HuH-7.5 (cell line): ENCODE measurements at places on chromosomes 5 and 9.

- DNase-seq = no peak
Measured at GRCh38 chr5:96851312-96852062, 24.8 kb upstream of the ERAP2 start.

GRCh38 chr5:109694451-109694891 lies 4.7 kb downstream of the MAN2A1 start:
- no peak for DNase-seq

GRCh38 chr5:129972465-129973141 lies 68.3 kb downstream of the CHSY3 start:
- DNase-seq = no peak

GRCh38 chr5:71475788-71476384 lies 20.4 kb downstream of the BDP1 start:
- peak; percentile 49 for DNase-seq

DNA sequence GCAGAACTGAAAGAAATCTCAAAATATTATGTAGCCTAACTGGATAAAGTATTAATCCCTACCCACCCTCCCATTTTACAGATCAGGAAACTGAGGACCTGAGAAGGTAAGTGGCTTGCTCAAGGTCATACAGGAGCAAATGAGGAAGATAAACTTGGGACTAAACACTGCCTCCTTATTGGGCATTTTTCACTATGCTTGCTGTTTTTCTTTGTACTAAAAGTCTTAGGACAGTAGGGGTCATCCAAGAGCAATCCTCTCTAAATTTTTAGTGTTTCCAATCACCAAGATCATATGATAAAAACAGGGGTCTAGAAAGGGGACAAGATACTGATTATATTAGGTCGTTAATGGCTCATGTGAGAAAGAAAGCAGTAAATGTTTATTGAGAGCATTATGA lies 80.8 kb downstream of the RORB start:
- DNase-seq = no peak

- no peak for DNase-seq
Measured at GRCh38 chr5:14218480-14218879, 75.3 kb downstream of the TRIO start.

DNA sequence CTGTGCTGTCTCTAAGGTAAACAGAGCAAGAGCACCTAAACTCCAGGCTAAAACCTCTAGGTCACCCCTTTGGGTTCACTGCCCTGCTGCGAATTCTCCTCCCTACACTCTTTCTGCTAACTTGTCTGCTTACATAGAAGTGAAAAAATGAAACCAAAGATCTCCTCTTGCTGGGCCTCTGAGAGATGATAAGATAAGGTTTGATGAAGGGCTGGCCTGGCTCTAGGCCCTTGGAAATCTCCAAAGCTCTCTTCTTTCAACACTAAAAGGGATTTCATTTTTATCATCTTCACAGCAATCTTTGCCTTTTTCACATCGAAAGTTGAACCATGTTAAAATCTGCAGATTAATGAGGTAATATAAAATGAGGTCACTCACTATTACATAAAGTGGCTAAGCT lies 450.8 kb upstream of the TLE4 start:
- no peak for DNase-seq

GRCh38 chr5:107458322-107458721 lies 212.4 kb downstream of the EFNA5 start:
- DNase-seq = no peak

- no peak for DNase-seq
Measured at GRCh38 chr9:128621730-128622455, 34.8 kb downstream of the DYNC2I2 start.

DNA sequence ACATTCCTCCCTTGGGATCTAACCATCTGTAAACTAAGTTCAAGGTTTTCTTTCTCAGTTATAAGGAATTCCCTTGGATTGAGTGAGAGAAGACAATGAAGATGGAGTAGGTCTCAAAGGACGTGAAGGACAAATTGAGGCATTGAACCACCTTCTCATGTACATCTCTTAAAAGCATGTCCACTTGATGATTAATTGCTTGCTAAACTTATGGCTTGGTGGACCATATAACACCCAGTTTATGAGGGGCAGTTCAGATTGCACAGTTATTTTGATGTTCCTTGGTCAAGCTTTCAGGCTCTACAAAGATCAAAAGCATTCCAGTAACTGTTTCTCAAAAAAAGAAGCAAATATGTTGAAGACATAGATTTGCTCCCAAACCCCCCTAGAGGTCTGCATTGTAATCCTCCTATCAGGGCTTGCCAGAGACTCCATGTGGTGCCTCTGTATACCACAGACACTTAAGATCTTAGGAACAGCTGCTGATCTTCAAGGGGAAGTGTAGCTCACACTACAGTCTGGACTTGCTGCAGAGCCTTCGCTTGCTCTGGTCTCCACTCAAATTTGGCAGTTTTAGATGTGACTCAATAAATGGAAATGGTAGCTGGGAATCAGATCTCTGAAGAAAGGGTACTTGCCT lies 56.9 kb upstream of the ALDH1A1 start:
- DNase-seq = no peak

DNA sequence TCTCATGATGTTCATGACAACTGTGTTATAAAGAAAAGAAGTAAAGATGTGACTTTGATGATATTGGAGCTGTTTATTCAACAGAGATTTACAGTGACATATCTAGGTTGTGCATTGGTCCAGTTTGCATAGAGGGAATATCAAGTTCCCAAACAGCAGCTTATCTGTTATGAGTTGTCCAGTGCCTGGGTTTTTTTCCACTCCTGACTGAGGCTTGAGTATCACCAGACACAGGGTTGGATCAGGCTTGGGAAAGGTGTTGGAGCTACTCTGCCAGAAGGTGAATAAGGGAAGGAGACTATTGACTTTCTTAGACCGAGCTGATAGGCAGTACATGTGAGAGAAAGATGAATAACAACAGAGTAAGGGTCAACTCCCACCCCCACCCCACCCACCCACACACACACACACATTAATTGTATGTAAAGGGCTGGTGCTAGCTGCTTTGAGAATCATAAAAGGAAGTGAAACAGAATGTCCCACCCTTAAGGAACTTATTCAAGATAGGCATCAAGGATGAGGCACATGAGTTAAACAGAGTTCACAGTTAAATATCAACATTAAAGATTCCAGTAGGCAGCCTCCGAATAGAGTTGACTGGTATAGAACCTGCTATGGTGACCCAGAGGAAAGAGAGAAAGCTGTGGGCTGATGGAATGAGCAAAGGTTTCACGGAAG lies 33.0 kb upstream of the RASGRF2 start:
- DNase-seq = no peak

DNA sequence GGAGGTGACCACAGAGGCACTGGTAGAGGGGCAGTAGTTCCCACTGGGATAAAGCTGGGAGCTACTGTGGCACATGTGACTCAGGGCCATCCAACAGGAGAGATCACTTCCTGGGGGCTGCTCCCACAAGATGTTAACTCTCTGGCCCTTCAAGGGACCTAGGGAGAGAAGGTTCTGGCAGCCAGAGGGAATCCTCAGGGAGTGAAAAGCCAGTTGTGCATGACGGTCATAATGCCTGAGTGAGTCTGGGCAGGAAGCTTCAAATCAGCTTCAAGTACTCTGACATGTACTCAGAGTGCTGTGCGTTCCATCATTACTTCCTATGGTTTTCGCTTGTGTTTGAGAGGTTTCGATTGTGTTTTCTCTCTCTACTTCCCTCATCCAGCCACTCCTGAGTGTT lies 388.5 kb downstream of the GABRG2 start:
- DNase-seq = no peak

- no peak for DNase-seq
Measured at GRCh38 chr5:178991190-178992145, 3.7 kb downstream of the GRM6 start.

- no peak for DNase-seq
Measured at GRCh38 chr5:95810305-95811125, 12.0 kb downstream of the GLRX start.

- DNase-seq = no peak
Measured at GRCh38 chr5:36881807-36882206, 5.2 kb downstream of the NIPBL start.

- DNase-seq = no peak
Measured at GRCh38 chr5:153794327-153794726, 244.4 kb downstream of the FAM114A2 start.

DNA sequence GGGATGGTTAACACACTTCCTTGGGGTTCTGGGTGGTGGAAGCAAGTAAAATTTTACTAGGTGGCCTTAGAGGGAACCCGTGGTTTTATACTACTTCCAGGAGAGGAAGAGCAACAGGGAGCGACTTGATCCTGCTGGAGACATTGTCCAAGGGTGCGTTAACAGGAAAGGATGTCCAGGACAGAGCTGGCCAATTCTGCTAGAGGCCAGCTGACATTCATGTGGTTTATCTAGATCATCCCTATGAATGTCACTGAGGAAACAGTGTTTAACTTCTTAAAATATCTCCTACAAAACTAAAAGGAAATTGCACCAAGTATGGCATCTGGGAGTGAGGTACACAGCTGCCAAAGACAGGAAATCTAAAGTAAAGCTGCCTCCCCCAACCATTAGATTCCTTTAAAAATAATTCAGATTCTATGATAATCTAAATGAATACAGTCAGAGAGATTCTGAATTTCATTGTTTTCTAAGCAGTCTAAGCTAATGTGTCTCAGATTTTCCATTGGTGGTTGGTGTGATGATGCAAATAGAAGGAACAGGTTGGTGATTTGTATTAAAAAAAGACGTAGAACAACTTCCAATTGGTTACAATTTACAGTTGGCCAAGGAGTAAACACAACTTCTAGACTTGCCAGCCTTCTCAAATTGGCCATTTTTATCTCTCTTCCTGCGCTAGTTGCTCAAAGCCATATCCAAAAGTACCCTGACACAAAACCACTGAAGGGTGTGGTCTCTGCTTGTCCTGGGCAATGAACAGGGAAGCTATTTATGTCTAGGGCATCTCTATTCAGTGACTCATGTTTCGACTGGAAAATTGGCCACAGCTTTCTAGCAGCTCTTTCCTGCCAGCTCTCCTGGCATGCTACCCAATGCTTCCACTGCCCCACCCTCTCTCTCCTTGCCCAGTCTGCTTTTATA lies 574.7 kb upstream of the MEF2C start:
- DNase-seq = no peak

GRCh38 chr9:118609355-118610044 lies 759.7 kb downstream of the BRINP1 start:
- no peak for DNase-seq

GRCh38 chr5:167485061-167485774 lies 806.2 kb upstream of the WWC1 start:
- DNase-seq = no peak

GRCh38 chr5:53601570-53601969 lies 41.1 kb downstream of the NDUFS4 start:
- DNase-seq = no peak

- no peak for DNase-seq
Measured at GRCh38 chr9:97601228-97601898, 31.8 kb downstream of the TSTD2 start.

DNA sequence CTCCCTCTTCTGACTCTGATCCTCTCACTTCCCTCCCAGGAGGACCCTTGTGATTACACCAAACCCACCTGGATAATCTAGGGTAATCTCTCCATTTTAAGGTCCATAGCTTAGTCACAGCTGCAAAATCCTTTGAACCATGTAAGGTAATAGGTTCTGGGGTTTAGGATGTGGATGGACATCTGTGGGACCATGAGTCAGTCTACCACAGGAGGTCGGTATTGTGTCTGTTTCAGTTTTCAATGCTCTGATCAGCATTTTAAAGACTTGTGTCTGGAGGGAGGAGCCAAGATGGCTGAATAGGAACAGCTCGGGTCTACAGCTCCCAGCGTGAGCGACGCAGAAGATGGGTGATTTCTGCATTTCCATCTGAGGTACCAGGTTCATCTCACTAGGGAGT lies 112.6 kb downstream of the CAVIN4 start:
- DNase-seq = peak; percentile 44

DNA sequence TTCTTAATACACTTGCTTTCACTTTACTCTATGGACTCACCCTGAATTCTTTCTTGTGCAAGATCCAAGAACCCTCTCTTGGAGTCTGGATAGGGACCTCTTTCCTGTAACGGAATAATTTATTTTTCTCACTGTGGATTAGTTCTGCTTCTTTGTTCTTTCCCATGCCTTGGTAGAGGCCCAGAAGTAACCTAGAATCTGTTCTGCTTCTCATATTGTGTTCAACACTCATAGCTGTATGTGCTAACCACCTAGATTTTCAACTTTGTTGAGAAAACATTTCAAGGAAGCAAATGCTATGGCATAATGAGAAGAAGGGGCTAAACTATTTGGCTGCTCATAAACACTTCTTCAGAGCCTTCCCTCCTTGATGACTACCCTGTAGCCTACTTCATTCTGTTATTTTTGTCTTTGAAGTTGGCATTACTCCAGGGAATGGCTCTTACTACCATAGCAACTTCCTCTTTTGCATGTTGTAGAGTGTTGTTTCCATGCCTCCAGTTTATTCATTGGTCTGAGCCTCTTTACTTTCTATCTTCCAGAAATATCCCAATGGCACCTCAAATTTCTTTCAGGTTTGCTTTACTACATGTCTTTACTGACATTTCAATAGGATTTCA lies 74.3 kb downstream of the KIAA0825 start:
- DNase-seq = no peak

DNA sequence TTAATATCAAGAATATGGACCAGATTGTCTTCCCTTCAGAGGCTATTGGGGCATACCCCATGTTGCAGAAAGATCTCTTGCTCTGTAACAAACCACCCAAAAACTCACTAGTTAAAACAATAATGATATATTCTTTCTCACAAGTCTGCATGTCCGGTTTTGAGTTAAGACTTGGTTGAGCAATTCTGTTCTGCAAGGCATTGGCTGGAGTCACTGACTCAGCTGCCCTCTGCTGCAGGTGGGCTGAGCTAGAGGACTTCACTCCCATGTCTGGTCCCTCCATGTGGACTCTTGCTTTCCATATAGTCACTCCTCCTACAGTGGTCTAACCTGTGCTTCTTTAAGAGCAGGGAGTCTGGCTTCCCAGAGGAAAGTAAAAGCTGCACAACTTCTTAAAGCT lies 73.4 kb downstream of the ESM1 start:
- DNase-seq = no peak

- DNase-seq = no peak
Measured at GRCh38 chr5:167903659-167904058, 387.8 kb upstream of the WWC1 start.

GRCh38 chr5:133392448-133392847 lies 219.9 kb downstream of the FSTL4 start:
- DNase-seq = no peak

DNA sequence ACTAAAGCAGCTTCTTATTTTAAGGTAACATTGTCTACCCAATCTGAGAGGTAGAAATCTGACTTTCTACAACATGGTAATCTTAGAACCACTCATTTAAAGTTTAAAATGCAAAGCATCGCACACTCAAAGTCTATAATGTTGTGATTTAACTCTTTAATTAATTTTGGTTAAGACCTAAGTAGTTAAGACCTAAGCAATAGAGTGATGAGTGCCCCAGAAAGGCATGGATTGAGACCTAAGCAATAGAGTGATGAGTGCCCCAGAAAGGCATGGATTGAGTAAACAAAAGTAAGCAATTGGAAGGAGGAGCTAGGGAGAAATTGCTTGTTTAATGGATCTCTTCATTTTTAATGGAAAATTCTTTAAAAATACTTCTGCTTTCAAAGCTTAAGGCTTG lies 86.8 kb downstream of the NLN start:
- DNase-seq = no peak
